ENCODE measurements at places on chromosomes 4 and X.

GRCh38 chr4:16227462-16227868, 1.2 kb upstream of the TAPT1 start:
- no peak for DNase-seq

DNA sequence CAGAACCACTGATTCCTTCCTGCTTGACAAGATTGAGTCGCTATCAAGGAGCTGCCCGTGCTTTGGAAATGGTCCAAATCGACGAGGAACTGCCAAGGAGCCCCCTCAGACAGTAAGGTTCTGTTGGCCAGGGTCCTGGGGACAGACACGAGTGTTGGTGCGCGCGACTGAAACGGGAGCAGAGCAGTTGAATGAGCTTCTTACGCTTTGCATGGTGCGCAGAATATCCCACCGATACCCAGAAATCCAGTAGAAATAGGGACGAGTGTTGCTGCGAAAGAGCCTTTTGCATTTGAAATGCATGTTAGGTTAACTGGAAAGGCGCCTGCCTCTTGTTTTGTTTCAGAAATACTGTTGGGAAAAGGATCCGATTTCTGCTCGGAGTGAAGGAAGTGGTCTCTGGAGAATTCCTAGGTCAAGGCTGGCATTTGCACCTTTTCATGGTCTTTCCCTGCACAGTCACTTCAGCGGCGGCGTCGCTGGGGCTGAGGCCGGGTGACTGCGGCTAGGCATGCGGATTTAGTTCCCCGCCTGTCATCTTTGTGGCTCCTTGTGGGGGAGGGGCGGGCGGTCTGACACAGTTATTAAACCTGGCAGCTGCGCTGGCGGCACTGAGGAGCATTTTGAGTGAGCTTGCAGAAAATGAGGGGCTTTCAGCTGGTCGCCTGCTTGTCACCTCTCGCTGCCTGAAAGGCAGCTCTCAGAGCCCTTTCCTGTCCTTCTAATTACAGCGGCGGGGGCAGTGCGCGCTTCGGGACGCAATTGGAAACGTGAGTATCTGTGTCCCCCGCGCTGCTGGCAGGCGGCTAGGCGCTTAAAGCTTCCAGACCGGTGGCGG, 51.5 kb upstream of the TRIM2 start:
- DNase-seq: peak; percentile 35

DNA sequence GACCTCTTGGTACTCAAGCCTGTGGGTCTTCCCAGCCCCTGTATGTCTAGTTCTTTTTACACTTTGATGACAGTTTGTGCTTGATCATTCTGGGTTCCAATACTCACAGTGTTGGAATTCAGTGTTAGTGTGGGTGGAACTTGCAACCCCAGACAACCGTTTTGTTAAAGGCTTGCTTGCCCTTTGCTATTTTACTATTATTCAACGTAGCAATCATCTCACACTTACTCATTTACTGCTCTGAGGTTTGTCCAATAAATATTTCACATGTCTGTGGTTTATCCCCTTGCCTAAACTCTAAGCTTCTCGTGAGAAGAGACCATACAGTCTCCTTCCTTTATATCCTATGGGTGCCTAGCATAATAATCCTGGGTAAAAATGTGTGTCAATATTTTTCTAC, 15.3 kb downstream of the CCNG2 start:
- DNase-seq: no peak

DNA sequence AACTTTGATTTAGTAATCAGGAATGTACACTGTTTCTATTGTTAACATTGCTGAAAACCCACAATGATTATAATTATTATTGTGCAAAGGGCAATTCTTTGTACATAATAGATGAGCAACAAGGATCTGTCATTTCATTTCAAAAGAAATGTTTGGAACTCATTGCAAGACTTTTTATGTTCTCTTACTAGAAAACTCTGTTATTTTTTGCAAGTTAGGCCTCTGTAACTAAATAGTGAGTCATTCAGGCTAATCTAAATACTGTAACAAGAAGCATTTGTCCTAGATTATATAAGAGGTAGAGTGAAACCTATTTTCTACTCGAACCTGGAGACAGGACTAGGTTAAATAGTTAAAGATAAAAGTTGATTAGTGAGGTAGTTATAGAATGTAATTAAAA, 93.2 kb upstream of the FAM47B start:
- no peak for DNase-seq

GRCh38 chr4:2172627-2173231, 69.2 kb downstream of the HAUS3 start:
- no peak for DNase-seq

DNA sequence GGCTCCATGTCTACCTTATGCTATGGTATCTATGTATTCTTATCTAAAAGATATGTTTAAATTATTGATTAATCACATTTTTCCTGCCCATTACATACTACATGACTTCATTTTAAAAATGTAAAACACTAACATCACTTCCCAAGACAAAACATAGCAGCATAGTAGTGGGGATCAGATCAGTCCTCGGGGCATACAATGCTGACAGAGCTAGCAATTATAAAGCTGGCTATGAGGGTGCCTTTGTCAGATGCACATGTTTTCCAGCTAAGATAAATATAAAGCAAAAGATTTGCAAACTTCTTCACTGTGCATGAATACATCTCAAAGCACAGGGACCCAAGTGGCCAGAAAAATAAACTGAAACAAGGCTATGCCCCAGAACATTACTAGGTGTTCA, 549.8 kb upstream of the INTU start:
- DNase-seq: no peak

DNA sequence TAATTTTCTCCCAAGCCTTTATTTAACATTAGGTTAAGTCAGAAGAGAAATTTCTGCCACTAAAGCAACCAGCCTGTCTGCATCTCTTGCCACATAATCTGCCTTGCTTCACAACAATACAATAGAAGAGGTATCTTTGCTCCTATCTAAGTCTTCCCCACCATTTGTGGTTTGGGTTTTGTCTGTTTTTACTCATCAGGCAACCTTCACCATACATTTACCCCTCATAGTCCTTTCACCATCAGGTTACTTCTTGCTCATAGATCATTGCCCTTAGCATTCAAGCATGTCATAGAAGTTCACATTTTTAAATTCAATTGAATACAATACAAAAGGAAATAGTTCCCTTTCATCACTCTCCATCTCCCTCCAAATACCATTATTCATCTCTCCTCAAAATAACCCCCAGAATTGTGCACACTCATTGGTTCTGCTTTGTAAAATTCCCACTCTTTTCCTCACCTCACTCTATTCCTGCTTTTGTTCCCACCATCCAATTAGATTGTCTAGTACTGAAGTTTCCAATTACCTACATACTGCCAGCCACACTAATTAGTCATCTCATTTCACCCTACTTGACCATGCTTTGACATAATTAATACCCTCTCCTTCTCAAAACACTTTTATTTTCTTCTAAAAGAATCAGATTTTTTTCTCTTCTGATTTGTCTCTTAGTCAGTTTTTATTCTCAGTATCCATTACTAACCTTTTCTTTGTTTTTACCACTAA, 1957.0 kb upstream of the AGA start:
- DNase-seq: no peak

DNA sequence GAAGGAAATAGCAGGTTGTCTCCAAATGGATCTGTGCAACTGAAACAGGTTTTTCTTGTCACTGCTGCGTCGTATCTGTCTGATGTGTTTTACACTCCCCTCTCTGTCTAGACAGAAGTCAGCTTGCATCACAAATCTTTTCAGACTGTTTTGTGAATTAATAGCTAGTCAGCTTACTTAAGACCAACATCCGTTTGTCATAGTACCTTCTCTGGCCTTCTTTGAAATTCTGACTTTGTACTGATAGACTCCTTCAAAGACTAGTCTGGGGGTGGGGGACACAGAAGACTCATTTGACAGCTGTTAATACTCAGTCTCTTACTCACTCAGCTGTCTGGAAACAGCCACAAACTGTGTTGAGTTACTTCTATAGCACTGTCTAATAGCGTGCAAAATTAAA, 197.8 kb downstream of the PALLD start:
- no peak for DNase-seq

DNA sequence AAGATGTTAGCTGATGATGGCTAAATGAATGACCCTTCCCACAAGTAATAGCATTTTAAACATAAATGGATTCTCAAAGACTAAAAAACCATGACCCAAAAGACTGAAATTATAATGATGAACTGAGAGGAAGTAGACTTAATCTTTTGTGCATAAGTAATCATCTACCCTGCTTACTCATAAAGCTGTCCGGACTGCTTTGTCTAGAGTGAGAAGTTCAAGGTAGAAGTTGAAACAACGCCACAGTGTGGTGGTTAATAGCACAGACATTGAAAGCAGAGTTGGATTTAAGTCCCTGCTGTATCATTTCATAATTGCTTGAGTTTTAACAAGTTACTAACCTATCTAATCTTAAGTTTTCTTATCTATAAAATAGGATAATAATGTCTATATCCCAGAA, 346.6 kb downstream of the CENPC start:
- DNase-seq: peak; percentile 1

GRCh38 chr4:86279293-86279960, 80.4 kb downstream of the MAPK10 start:
- no peak for DNase-seq

DNA sequence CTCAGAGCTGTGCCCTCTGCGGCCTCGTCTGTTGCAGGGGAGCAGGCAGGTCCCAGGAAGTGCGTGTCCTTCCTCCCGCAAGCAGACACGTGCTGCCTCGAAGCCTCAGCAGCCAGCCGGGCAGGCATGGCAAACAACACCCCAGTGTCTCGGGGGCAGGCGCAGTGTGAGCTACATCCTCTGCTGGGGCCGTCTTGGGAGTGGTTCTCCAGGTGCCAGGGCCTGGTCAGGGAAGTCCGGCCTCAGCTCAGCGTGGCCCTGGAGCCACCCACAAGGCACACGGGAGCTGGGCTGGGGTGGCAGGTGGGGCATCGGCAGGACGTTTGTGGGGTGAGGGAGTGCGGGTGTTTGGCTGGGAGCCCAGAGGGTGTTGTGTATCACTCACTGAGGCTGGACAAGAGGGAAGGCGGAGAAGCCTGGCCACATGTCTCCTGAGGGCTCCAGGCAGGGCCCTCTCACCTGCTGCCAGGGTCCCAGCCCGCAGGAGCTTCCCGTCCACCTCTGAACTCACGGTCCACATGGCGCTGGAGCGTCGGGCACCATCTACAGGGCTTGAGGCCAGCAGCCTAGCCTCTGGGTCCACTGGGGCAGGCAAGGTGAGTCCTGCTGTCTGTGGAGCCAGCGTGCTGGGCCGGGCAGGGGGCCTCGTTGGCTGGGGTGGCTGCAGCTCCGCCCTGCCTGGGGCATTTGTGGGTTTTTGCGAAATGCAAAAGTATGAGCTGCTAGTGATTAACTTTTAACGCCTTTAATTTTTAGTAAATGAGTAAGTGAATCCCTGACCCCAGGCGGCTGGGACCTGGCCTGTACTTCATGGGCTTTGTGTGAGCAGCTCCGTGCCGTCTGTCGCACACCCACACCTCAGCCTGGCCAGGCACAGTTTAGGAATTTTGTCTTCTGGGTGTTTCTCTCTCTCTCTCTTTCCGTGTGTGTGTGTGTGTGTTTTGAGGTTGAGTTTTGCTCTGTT, 17.3 kb upstream of the UVSSA start:
- DNase-seq: no peak

DNA sequence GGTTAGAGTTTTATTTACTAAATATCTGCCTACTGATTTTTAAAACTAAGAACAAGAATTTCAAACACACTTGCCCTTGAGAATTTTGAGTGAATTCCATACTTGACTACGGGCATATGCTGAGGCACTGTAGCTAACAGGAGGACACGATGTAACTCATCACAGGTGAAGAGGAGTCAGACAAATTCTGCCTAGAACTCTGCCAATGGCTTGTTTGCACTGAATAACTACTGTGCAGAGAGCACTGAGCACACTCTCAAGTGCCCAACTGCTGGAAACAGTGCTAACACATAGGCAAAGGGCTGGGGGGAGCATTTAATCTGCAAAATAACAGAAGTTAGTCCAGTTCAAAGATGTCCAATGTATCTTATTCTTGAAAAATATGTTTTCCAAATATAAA, 104.4 kb downstream of the WDFY3 start:
- no peak for DNase-seq

- no peak for DNase-seq
Measured at GRCh38 chr4:38461342-38461741, 202.7 kb upstream of the KLF3 start.

- no peak for DNase-seq
Measured at GRCh38 chrX:54494989-54495813, 833 bp downstream of the FGD1 start.

GRCh38 chr4:170001011-170001744, 25.0 kb downstream of the MFAP3L start:
- DNase-seq: no peak

DNA sequence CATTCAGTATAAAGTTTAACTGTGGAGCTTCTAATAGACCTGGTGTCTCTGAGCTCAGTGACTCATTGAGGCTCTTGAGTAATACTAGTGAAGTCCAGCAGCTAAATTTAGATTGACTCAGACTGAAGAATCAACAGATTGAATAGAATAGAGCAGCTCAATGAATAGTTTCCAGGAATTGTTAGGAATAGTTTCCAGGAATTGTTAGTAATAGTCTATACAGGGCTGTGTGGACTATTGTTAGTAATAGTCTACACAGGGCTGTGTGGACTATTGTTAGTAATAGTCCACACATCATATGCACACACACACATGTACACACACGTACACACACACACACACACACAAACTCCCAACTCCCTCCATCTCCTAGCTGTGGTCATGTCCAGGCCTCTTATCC, 3.0 kb downstream of the GIMD1 start:
- no peak for DNase-seq

DNA sequence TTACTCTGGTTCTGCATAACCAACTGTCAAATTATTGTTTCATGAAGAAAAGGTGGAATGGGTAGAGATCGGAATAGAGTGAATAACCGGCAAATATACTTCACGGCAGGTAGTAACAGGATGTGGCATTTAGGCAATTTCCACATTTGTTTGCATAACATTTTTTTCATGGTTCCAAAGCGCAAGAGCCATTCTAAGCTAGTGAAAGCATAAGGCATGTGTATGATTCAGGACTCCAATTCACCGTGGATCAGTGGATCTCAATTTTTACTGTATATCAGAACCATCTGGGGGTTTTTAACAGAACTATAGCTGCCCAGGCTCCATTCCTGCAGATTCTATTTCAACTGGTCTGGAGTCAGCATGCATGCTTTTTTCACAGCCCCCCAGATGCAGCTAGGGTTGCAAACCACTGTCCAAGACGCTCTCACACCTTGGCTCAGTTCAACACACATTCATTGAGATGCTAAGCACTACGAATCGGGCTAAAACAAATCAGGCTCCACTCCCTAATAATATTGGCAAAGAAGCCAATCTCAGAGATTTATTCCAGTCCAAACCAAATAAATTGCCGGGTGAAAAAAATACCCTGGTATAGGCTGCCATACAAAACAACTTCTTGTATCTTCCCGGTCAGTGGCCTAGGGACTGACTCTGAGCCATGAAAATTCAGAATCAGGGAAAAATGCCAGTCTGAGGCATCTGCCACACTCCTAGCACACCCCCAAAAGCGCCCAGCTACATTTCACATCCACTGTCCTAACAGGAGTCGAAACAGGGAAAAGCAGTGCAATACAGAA, 30.0 kb downstream of the AFAP1 start:
- no peak for DNase-seq

- no peak for DNase-seq
Measured at GRCh38 chr4:111230265-111230664, 607.4 kb upstream of the PITX2 start.
